Activated CD8-positive, alpha-beta memory T cell treated with anti-CD3 and anti-CD28 coated beads, Interleukin-2, amount 50 U/mL, for 48 hours (primary cell): ENCODE measurements at places on chromosomes 1 and 21.

GRCh38 chr1:119784191-119784781 is 15.6 kb upstream of the HMGCS2 start:
- no peak for DNase-seq

DNA sequence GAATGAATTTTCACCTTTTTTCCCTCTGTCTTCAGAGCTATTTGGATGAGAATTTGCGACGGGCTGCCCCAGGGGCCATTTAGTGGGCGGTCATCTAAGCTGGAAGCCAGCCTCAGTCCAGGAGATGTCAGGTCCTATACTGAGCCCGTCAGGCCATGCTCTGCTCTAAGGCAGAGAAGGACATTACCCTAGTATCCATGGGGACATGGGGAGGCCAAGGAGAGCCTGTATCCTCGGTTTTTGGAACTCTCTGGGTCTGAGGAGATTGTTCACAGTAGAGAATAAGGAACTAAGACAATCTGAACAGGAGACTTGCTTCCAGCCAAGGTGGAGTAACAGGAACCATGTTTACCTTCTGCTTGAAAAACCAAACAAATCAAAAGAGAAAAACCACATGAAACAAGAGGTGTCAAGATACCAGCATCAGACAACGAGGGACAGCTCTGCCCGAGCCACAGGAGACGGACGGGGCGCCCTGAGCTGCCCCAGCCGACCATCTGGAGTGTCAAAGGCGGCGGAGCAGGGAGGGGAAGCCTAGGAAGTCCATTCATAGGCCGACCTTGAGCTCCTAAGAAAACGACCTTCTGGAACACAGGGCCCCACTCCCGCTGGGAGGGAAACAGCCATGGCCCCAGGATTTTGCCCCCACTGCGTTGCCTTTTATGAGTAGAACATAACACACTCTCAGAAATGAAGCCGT is 20.0 kb upstream of the ADARB1 start:
- no peak for DNase-seq

- no peak for DNase-seq
Measured at GRCh38 chr1:111406321-111406768, 21.2 kb downstream of the OVGP1 start.

GRCh38 chr1:53956308-53957168 is 10.4 kb downstream of the LRRC42 start:
- no peak for DNase-seq

DNA sequence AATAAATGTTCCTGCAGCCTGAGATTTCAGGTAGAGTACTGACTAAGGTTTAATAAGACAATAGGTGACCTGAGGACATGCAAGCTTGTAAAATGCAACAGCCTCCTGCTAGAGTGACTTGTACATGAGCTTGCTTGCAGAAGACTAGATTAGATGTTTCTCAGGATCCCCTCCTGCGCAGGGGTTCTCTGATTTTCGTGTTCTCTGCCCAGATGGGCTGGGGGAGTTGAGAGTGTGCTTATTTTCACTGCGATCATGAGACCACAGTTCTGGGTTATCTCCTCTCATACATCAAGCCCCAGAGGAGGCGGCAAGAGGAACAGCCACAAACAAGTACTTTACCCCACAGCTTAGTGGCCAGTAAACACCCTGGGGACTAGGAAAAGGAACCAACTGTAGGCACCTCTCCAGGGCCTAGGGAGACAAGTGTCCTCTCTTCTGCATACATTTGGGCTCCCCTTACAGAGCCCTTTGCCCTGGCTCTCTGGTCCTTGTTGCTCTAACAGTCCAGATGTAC is 8.0 kb downstream of the TMEM81 start:
- DNase-seq = peak; percentile 26

DNA sequence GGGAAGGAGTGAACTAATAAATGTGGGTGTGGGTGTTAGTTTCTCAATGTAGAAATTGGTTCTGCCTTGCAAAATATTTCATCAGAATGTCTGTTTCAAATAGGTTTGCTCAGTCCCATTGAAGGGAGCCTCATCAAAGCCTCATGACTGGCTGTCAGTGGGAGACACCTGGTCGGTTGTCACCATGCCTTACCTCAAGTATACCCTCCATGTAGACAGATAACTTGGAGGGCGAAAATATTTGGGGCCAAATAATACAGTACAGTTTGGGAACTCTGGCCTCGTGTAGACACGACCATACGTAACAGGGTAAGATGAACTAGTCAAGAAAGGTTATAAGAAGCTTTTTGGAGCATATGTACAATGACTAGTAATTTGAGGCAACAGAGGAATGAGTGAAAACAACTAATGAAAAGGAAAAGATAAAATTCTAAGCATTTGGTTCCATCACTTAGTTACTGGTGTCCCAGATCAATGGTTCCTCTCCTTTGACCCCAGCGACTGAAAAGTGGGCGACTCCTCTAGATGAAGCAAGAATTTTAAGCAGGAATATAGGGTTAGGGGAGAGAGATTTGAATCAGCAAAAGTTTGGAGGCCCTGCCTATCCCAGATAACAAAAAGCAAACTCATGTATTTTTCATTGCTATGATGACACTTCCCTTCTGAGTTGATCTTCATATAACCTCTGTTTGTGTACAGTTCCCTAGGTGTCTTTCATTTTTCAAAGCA is 163.9 kb downstream of the LRRC40 start:
- DNase-seq = no peak

DNA sequence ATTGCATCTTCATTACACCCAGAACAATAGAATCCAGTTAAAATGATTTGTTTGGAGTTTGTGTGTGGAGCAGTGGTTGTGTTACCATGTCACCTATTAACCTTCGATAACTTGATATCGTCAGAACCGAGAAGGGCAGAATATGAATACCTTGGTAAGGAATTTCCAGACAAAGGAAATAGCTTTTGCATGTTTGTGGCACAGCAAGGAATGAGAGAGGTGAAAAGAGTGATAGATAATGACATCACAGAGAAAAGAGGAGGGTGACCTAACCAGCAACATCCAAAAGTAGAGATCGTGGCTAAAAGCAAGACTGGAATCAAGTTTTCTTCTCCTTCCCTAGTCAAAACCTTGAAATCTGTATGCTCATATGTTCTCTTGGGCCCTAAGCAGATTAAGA is 244.6 kb upstream of the NEGR1 start:
- DNase-seq = no peak

DNA sequence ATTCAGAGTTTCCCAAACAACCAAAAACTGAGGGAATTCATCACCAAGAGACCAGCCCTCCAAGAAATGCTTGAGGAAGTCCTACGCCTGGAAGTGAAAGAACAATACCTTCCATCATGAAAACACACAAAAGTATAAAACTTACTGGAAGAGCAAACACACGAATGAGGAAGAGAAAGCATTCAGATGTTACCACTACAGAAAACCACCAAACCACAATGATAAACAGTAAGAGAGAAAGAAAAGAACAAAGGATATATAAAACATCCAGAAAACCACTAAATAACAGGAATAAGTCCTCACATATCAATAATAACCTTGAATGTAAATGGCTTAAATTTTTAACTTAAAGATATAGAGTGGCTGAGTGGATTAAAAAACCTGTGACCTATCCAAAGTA is 58.5 kb upstream of the BCL10 start:
- DNase-seq = no peak

- no peak for DNase-seq
Measured at GRCh38 chr1:72278461-72278860, 3.9 kb downstream of the NEGR1 start.

GRCh38 chr21:36803816-36804439 is 105.0 kb downstream of the SIM2 start:
- no peak for DNase-seq

DNA sequence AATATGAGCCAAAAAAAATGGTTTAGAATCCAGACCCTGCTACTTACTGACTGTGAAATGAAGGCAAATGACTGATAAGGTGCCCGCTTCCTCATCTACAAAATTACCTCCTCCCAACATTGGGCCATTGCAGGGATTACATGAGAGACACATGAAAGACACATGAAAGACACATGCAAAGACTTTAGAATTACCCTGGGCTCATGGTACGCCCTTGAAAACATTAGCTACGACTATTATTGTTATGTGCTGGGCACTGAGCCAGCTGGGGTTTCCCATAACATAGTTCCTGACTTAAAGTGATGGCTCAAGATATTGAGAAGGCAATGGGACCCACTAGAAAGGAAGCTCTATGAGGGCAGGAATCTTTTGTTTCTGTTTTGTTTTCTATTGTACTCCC is 43.7 kb upstream of the KANK4 start:
- DNase-seq = no peak
